ENCODE measurements at places on chromosomes 4 and X.

DNA sequence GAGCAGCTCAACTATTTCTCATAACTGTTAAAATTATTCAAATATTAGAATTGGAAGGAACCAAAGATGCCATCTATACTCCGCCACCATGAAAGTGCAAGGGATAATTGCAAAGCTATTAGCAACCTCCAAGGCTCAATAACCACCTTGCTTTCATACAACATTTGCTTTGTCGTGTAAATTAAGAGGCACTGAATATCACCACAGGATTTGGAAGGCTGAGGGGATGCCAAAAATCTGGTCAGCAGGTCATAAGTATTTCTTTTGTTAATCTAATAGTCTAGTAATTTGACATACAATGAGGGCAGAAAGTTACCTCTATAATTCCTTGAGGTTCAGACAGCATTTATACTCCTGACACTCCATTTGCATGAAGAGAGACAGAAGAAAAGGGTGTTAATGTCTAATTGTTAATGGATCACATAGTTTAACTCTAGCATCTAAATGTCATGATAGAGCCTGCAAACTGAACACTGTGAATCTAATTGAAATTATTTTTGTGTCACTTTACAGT is 200.9 kb upstream of the DIAPH2 start:
- no peak for DNase-seq

DNA sequence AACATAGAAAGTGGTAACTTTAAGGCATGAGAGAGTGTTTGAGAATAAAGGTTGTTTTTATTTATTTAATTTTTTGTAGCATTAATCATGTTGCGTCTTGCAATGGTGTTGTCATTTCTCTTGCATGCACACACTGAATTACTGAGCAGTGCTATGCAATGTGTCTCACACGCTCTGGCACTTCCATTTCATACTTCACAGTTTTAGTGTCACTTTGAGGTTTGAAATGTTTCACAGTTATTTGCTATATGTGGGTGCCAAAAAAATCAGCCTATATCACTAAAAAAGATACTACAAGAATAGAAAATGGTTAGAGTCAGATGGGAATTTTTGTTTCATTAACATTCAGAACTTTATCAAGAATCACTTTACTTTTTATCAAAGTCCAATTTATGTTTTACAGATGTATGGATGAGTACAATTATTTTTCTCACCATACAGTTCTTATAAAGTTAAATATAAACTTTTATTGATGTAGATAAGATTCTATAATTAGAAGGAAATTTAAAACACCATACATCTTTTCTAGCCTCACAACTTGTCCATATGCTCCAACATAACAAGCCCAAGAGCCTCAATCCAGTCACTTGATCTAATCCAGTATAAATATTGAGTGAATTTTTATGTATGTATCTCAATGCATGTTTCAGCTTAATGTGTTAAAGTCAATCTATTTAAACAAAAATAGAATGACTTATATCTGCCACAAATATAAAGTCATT is 114.0 kb downstream of the IQCM start:
- DNase-seq, result no peak

GRCh38 chr4:71156616-71157015 is 163.2 kb downstream of the DCK start:
- no peak for DNase-seq

DNA sequence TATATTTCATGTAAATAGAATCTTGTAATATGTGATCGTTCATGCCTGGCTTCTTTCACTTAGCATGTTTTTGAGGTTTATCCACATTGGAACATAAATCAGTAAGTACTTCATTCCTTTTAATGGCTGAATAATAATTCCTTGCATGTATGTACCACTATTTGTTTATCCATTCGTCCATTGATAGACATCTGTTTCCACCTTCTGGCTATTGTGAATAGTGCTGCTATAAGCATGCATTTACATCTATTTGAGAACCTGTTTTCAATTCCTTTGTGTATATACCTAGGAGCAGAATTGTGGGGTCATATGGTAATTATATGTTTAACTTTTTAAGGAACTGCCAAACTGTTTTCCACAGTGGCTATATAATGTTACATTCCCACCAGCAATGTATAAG is 356.7 kb upstream of the DIPK2B start:
- DNase-seq, result no peak

- peak; percentile 73 for DNase-seq
Observed at GRCh38 chr4:118942465-118942864, 53.8 kb downstream of the SYNPO2 start.

GRCh38 chr4:100983426-100983825 is 363.9 kb downstream of the PPP3CA start:
- no peak for DNase-seq

- DNase-seq, result no peak
Observed at GRCh38 chr4:24912252-24913118, at the start of gene CCDC149. Gene CCDC149 (minus strand): TSS chr4:24913042. CDS start chr4:24912864, 178 bp downstream.

DNA sequence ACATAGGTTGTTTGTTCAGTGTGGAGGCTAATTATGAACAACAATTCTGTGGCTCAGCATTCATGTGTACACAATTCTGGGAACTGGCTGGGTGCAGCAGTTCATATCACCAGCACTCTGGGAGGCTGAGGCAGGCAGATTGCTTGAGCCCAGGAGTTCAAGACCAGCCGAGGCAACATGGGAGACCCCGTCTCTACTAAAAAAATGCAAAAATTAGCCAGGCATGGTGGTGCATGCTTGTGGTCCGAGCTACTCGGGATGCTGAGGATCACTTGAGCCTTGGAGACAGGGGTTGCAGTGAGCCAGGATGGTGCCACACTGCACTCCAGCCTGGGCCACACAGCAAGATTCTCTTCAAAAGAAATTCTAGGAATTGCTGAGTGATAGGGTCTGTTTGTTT is 4.5 kb upstream of the PPP2R2C start:
- no peak for DNase-seq

GRCh38 chrX:88170553-88170952 is 576.5 kb upstream of the CPXCR1 start:
- no peak for DNase-seq

GRCh38 chr4:122787940-122788339 is 38.7 kb upstream of the FGF2 start:
- no peak for DNase-seq

DNA sequence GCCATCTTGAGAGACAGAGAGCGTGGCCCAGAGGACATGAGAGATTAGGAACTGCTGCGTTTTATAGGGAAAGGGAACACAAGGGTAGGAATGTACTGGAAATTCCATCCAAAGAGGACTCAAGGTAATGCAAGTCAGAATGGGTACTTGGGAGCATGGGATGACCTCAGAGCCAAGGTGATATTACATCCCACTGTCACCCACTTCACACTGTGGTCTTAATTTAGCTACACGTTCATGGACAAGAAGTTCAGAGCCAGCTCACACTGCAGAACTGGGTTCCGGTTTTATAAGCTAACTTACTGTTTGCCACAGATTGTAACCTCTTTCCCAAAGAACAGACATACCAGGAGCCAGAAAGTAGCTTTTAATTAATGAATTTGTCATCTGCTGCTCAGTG is 244.7 kb downstream of the CBR4 start:
- no peak for DNase-seq

- no peak for DNase-seq
Observed at GRCh38 chrX:127552571-127552970, 499.6 kb downstream of the ACTRT1 start.

GRCh38 chrX:12758291-12758690 is 32.9 kb upstream of the PRPS2 start:
- no peak for DNase-seq

DNA sequence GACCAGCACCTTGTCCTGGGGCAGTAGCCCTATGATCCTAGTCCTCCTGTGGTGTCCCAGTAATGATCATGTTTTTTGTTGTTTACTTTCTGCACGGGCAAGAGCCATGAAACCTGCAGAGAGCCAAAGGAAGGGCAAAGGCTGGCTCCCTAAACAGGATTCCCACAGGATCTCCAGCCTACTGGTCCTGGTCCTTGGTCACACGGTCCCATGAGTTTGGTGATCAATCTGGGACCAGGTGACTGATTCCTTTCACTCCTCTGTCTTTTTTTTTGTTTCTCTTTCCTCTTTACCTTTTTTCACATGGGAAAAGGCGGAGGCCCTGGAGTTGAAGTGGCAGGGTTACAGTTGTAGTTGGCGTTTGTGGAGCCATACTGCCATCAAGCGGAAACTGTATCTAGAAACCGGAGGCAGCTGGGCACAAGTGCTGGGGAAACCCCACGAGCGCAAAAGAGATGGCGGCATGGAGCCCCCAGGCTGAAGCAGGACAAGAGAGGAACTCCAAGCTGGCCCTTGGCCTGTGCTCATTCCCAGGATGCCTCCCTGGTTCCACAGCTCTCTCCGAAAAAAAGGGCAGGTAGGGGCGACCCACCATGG is 34.6 kb downstream of the NBDY start:
- no peak for DNase-seq

DNA sequence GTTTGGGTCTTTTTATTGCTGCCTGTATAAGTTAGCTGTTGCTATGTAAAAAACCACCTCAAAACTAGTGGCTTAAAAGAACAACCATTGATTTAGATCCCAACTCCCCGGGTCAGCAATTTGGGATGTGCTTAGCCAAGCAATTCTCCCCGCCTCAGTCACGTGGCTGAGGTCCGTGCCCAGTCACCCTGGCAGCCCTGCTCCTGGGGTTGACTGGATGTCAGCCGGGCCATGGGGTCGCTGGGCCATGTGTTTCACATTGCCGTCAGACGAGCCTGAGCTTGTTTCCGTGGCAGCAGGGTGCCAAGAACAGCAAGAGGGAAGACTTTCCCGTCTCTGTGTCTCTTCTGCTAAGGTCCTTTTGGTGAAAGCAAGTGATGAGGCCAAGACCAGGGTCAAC is 345.7 kb upstream of the FAT1 start:
- DNase-seq, result no peak

- no peak for DNase-seq
Observed at GRCh38 chr4:17347445-17347844, 164.4 kb downstream of the QDPR start.

- no peak for DNase-seq
Observed at GRCh38 chr4:69458184-69458826, 37.4 kb downstream of the UGT2B4 start.

DNA sequence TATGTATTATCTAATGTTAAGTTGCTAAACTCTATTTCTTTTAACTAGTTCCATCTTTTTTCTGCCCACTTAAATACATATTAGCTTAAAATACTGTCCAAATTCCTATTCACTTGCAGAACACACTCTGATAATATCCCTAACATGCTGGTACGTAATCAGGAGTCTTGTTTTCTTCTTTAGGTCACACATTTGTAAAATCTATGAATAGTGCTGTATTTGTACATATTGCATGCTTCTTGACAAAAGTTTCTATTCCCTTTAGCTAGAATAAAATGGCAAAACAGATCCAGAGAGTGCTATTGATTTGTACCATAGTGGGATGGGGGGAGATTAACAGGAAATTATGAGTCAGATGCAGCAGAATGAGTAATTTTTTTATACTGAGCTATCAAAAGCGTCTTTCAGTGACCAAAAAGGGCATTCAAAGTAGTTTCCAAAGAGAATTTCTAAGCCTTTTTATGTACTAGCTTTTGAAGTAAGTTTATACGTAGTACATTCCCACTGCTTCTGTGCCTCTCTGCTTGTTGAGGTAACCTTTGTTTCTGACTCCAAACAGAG is 126.5 kb downstream of the PTPN13 start:
- no peak for DNase-seq

DNA sequence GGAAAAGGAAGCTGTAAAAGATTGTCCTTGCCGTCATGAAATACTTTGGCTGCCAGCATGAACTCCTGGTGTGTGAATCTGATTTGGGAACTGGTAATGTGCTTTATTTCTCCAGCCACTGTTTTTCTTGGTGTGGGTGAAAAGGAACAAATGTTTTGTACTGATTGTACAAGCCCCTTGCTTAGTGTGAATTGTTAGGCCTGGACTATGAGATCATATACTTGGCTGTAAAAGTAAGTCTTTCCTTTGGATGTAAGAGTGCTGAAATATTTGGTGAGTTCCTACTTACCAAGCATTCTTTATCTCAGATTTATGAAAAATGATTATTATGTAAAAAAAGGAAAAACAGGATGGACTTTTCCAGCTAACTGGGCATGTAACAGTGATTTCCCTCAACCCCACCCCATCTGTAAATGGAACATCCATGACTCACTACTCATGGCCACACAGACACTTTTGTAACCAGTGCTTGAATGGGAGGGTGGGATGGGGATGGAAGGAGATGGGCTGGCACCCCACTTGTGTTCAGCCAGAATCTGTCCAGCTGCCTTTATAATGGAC is 6.3 kb downstream of the FNIP2 start:
- DNase-seq, result no peak

DNA sequence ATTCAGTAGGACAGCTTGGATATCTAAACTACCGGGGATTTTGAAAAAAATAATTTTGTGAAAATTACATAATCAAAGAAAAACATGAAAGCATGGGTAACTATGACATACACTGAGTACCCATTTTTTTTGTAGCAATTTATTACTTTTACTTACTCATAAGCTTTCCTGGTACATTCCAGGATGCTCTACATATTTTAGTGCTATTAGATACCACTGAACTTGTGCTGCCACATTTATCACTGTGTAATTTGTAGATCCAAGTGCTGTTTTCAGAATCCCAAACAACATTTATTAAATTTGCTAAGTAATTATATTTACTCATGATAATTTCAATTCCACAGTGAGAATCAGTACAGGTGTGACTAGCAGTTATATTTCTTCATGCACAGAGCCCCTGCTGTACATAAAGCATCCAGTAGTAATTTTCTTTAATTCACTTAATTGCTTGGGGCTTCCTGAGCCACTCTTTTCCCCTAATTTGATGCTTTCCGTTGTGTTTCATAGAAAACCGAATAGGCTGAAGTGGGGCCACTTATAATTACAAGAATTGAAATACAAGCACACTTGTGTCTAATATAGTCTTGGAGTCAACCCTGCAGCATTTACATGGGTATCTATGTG is 2254.4 kb downstream of the ARAP2 start:
- no peak for DNase-seq

GRCh38 chrX:8738588-8739189 is 6.8 kb upstream of the ANOS1 start:
- no peak for DNase-seq

- no peak for DNase-seq
Observed at GRCh38 chr4:87118421-87118820, 102.0 kb downstream of the KLHL8 start.

Data from GF-D8 (cell line).